ENCODE measurements at places on chromosomes 4 and X. TPM values are rescaled to one million over a fixed set of nuclear protein-coding genes. Genes with fewer than 3 reads are reported as not detected.

RASL11B gene
- 0.37 TPM for polyA plus RNA-seq

HAND2 gene
- polyA plus RNA-seq = not detected

GPM6B gene
- polyA plus RNA-seq = 1.2 TPM

FRMD7 gene
- polyA plus RNA-seq = not detected

CLGN gene
- not detected for polyA plus RNA-seq

NAA11 gene
- not detected for polyA plus RNA-seq

TDO2 gene
- polyA plus RNA-seq = not detected

IDS gene
- polyA plus RNA-seq = 230 TPM

UGT2B15 gene
- polyA plus RNA-seq = not detected

GAGE12E gene
- not detected for polyA plus RNA-seq

GPRIN3 gene
- 5.5 TPM for polyA plus RNA-seq

ITIH6 gene
- polyA plus RNA-seq = not detected

HEPH gene
- polyA plus RNA-seq = not detected

GAGE12H gene
- polyA plus RNA-seq = not detected

NFXL1 gene
- polyA plus RNA-seq = 5.4 TPM

PPP4R3C gene
- not detected for polyA plus RNA-seq

MGARP gene
- 0.27 TPM for polyA plus RNA-seq

RGS12 gene
- 2.5 TPM for polyA plus RNA-seq

OCRL gene
- not detected for polyA plus RNA-seq

CAPN6 gene
- polyA plus RNA-seq = not detected

STK26 gene
- 114 TPM for polyA plus RNA-seq

NAP1L3 gene
- 2.5 TPM for polyA plus RNA-seq

MAOA gene
- not detected for polyA plus RNA-seq

FMR1 gene
- 9.5 TPM for polyA plus RNA-seq

TCEAL3 gene
- polyA plus RNA-seq = 11.4 TPM

DGKK gene
- polyA plus RNA-seq = 0.68 TPM

TNIP2 gene
- 35.1 TPM for polyA plus RNA-seq

SPANXB1 gene
- not detected for polyA plus RNA-seq

ZFP92 gene
- not detected for polyA plus RNA-seq
